ENCODE measurements at places on chromosomes 3 and 15.

- no peak for DNase-seq
Measured at GRCh38 chr15:39837454-39837853, 54.8 kb upstream of the FSIP1 start.

- no peak for DNase-seq
Measured at GRCh38 chr3:126983276-126983652, 349 bp downstream of the PLXNA1 start.

GRCh38 chr15:45378149-45378912, at the start of gene GATM:
Gene GATM, minus strand, starts transcription at chr15:45378544. Its CDS starts 91 bp downstream, at chr15:45378453.
- DNase-seq: peak; percentile 25

- no peak for DNase-seq
Measured at GRCh38 chr15:68354923-68355322, 77.0 kb downstream of the ITGA11 start.

DNA sequence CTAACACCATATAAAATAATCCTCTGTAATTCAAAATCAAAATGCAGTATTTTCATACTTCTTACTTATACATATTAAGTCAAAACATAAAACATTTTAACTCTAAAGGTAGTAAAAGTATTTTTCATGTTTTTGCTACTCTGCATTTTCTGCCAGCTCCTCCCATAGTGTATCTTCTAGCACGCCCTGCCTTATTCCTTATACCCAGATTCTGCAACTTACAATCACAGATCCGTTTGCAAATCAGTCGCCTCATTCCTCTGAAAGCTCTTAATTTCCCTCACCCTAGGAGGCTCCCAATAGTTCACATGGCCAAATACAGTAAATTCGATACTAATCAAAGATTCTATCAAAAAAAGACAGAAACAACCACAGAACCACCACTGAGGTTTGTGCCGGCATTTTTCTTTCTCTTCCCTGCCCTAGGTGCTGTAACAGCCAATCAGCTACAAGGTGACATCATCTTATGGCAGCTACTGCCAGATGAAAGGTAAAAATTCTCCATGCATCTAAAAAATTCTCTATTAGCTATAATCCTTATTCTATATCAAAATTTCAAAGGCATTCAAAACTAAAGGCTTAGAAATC, 72.9 kb downstream of the CLASP2 start:
- no peak for DNase-seq

GRCh38 chr3:129610276-129610675, 3.8 kb upstream of the PLXND1 start:
- DNase-seq: no peak

DNA sequence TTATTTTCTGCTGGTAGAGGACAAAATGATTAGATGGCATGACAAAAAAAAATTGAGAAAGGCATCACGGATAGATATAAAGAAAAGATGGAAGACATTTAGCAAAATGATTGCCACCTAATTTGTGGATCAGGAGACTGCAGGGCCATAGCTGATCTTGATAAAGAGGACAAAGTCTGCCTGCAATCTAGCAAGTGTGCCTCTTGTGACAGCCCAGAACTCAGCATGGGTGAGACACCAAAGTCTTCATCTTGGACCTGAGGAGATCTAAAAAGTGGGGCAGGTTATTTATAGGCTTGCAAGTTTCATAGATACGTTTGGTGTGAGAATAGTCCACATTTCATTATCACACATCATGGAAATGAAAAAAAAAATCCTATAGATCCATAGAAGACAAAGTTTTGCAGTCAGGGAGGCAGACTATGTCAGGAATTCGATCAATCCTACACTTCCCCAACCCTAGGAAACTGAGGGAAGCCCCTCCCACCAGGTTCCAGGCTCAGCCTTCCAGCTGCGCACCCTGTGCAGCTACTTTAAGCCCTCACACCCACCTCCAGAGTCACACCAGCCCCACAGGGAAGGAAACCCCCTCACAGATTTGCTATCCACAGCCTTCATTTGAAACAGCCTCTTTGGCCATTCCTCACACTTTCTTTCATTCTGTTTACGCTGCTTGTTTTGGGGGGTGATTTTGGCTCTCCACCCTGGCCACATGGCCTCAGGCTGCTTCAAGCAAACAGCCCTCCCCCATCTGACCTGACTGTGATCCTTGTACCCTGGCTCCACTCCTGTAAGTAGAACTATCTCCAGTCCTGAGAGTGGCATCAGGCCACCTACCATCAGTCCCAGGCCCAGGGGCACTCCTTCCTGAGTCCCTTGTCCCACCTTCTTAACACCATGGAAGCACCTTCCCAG, 28.1 kb upstream of the KLHL6 start:
- DNase-seq: no peak

DNA sequence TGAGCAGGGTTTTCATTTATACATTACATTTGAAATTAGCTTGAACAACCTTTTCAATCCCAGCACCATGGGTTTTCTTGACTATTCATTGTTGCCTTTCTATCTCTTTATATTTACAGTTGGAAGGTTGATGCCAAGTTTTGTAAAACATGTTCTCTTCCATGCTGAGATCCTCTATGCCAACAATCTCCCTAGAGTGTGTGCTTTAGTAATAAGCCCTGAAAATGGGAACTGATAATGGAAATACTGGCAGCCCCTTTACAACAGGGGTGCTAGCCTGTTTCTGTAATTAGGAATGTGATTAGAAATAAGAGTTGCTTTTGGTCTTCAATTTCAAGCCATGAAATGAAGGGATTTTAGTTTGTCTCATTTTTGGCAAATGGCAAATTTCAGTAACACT, 239.9 kb upstream of the NAALADL2 start:
- DNase-seq: no peak

DNA sequence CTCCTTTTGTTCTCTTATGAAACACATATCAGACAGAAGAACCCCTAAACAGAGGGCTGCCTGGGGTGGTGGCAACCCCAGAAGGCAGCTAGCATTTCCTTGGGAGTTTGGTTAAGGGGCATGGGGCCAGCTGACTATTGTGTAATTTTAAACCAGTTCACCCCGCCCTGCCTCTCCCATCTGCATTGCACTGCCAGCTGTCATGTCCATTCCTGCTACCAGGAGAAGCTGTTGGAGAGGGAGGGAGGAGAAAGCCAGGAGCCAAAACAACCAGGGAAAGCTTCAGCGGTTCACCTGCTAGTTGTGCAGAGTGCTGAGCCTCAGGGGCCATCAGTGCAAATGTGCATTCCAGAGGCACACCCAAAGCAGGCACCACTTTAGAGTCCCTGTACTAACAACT, 47.6 kb upstream of the ATP1B3 start:
- DNase-seq: no peak

DNA sequence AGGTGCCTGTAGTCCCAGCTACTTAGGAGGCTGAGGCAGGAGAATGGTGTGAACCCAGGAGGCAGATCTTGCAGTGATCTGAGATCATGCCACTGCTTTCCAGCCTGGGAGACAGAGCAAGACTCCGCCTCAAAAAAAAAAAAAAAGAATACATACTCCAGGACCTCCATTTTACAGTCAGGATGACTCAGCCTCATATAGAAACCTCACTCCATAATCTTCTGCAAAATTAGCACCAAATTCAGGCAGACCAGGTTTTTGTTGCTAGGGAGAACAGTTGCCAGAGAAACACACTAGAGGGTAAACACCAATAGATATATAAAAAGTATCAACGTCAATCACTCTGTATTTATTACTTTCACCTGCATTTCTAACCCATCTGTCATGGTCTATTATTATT, 28.3 kb upstream of the AP3B2 start:
- DNase-seq: no peak

Measured in stimulated activated CD8-positive, alpha-beta memory T cell treated with anti-CD3 and anti-CD28 coated beads, Interleukin-7, amount 100 ng/mL, for 48 hours (primary cell).